ENCODE measurements at places on chromosomes 5 and 9.
A peak's percentile ranks its signal among the peaks of the same experiment; 100 is the strongest.

GRCh38 chr5:25090275-25090674, 445.5 kb upstream of the CDH10 start:
- no peak for DNase-seq

GRCh38 chr9:36245906-36246305, 12.3 kb downstream of the GNE start:
- no peak for DNase-seq

DNA sequence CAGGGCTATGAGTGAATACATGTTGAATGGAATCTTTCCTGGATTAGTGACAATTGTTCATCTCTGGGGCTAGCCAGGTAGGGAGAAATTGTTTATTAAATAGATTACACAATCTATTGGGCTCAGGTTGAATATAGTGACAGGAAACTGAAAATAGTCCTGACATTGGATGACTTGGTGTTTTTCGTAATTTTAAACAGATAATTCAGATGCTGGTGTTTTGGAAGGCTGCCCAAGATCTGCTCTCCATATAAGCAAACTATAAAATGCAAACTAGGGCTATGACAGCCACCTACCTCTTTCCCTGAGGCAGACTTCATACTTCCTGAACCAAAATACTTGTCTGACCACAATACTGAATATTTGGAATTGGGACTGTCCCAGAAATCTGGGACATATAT, 99.1 kb downstream of the ENC1 start:
- no peak for DNase-seq

DNA sequence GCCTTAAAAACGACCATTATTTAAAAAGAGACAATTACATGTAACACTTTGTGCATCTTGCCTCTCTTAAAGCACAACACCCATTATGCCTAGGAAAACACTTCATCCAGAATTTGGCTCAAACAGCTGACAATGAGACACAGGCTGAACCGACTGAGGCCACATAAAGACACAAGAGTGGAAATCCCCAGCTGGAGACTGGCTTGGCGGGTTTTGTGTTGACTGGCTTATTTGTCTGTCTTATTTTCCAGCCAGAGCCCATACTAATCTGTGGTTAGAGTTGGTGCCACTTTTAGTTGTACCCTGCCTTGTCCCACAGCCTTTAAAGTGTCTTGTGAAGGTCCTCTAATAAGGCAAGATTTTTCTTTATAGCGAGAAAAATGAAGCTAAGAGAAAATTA, 21.2 kb downstream of the TRIM14 start:
- no peak for DNase-seq

- no peak for DNase-seq
Observed at GRCh38 chr5:54838843-54839242, 146.6 kb downstream of the ESM1 start.

GRCh38 chr5:9347032-9347431, 198.8 kb downstream of the SEMA5A start:
- DNase-seq, result no peak

DNA sequence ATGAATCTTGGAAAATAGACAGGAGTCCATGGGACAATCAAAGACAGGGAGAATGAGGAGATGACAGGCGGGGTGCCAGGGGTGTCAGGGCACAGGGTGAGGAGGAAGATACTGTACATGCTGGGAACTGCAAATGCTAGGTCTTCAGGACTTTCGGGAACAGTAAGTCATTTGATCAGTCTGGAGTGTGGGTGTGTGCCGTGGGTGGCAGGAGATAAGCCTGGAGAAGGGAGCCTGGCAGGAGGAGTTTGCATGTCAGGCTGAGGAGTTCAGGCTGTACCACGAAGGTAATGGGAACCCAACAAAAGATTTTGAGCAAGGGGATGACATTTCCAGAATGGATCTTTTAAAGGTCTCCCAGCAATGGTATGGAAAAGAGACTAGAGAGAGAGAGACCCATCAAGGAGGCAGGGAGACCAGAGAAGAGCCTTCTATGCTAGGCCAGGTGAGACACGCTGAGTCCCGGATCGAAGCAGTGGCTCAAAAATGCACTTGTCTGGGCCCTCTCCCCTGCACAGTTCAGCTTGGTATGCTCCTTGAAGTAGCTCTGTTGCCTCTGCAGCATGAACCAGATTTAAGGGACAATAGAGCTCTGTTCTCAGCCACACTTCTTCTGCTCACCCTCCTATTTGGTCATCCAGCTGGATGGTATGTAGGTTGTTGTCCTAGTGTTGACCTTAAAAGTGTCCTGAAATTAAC, 77.0 kb upstream of the FER start:
- no peak for DNase-seq

DNA sequence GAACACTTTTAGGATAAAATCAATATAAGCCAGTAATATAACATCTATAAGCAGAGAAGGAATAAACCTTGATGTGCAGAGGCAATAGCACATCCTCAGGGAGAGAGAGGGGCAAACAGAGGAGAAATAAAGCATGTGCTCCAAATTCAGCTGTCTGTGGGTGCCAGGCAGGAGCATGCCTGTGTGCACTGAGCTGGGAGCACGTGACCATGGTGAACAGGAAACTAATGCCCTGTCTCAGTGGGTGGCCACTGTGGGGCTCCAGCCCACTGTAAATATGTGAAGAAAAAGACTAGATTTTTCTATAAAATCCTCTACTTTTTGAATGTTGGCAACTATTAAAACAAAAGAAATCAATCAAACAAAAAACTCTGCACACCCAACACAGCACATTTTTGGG, 55.3 kb downstream of the FYB1 start:
- no peak for DNase-seq

DNA sequence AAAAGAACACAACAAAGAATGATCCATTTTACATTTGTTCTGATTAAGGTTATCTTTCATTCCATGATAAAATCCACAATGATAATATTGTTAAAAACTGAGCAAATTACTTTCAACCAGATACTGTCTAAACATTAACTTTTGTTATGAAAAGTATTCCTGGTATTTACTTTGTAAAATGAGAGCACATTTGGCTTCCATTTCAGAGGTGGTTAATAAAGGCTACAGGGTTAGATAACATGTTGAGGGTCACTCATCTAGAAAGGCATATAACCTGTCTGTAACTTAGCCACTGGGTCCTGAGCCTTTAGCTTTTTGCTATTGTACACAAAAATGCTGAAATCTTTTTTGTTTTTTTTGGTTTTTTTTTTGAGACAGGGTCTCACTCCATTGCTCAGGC, 99.3 kb downstream of the ANXA2R start:
- no peak for DNase-seq

- DNase-seq, result no peak
Observed at GRCh38 chr5:138721979-138722378, 31.2 kb upstream of the CTNNA1 start.

DNA sequence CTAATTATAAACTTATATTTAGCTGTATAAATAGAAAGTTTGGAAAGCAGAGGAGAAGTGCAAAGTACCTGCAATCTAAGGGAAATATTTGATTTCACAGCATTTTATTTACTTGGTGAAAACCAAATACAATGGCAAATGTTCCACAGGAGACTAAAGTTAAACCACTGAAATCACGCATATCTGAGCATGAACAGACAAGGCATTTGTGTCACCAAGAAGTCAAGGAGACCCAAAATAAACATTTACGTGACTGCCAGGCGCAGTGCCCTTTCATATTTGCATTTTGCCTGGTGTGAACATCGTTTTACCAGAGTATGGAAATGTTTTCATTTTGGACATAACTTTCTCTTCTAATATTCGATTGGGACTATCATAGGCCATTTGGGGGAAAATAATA, 20.6 kb downstream of the UGCG start:
- DNase-seq, result no peak

DNA sequence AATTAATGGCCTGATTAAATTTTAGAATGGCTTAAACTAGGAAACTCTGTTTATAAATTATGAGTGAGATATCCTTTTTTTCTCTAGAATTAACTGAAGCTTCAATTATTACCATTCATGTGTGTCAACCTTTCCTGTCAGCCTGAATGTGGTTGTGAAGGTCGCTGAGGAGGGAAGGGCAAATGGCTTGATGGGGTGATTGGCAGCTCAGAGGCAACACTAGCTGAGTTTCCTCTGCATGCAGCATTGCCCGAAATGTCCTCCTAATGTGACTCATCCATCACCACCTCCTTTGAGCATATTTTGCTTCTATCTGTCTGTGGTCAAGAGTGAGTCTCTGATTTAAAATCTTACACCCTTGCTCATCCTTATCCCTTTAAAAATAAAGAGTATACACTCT, 281.9 kb downstream of the TENT4A start:
- no peak for DNase-seq

DNA sequence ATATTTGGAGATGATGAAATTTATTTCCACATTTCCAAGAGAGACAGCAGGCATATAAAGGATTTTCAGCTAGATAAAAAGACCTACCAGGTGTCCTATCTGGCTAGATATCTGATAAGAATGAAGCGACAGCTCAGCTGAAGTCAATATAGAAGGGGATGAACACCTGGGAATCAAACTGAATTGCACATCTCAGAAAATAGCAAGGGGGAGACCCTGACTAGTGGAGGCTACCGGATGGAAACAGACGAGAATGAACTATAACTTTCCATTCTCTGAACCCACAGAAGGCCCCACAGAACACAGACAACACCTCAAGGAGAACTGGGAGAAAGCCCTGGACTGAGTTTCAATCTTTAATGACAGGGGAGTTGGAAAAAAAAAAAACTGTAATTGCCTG, 51.1 kb downstream of the CPLANE1 start:
- no peak for DNase-seq

DNA sequence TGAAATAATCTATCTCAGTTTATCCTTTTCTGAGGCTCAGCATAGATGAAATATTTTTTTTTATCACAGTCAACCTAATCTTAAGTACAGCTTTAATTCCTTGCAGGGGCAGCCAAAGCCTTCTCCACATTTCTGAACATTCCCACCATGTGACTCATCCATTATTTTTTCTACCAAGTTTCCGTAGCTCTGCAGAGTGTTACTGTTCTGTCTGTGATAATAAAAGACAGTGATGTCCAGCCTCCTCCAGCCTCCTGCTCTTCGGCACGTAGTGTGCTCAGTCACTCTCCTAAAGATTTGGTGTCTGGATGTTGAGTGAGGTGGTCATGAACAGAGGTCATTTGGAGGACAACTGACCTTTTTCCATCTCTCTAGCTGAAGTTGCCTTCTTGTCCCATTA, 338.1 kb upstream of the ADAMTS16 start:
- DNase-seq, result no peak

DNA sequence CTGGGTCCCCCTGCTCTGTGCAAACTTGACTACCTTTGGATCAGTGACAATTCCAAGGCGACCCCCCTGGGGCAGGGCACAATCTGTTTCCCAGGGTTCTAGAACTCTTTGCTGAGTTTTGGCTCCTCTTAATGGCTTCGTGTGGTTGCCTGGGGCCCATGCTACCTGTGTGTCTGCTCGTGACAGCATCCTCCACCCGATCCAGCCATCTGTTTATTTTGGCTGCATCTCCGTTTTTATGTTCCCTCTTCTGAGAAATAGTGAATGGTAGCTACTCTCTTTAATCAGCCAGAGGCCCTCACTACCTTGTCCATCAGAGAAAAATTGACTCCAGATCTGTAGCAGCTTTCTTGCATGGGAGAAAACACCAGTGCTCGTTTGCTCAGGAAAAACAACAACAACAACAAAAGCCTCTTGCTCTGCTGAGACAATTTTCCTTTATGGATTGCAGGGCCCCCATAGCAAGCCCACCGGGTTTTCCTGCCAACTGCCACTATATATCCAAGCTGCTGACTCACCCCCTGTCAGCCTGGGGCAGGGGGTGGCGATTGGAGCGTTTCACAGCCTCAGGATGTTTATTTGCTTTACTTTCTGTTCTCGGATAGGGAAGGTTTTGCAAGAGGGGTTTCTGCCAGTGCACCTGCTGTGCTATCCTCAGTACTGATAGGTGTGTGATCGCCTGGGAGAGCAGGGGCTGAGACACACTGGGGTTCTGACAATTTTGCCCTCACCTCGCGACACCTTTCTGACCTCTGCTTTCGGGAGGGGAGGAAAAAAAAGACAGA, 607.8 kb downstream of the BNC2 start:
- no peak for DNase-seq

- no peak for DNase-seq
Observed at GRCh38 chr5:142263346-142263745, 61.5 kb downstream of the SPRY4 start.

DNA sequence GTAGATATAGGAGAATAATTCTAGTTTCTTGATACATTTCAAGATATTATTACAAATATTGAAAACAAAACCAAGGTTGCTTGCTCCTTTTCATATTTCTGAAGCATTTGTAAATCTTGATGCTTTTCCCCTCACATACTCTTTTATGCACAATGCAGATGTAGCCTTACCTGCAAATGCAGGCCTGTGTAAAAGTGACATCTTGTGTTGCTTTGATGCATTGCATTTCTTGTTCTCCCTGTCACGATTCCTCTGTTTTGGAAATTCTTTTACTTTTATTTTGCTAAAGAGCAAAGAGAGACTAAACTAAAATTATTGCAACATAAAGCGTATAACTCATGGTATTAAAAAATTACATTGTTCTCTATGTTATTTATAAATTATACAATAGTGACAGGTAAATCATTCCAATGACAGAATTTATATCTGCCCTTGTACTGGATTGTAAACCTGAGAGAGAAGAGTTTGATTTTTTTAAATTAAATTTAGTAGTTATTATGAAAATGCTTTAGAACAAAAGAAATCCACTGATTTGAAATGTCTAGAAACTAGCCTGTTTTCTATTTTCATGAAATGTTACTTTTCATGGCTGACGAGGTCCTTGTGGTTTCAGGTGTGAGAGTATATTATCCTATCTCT, 970.0 kb downstream of the MAT2B start:
- peak; percentile 15 for DNase-seq

DNA sequence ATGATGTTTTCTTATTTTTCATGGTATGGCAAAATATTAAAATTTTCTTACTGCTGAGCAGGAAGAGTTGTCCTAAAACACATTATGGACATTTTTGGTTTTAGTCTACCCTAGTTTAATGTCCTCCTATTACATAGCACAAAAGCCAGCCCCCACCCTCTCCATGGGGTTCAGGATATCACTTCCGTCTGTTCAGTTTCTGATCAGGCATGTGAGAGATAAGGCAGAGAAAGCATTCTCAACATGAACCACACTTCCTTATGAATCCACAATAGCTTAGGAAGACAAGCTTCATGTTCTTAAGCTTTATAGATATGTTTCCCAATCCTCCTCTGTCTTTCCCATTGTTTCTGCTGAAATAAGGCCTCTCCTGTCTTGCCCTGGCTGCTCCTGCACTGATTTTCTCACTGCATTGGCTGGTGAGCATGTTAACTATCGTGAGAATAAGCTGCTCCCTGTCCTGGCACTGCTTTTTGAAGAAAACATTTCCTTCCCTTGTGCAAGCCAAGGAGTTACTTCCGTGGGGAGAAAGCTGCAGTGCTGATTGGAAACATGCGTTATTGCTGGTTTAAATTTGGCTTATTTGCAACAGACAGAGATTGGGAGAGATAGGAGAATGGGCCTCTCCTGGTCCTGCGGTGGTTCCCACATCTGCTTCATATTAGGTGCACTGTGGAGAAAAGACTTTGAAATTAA, 260.3 kb upstream of the RPS23 start:
- DNase-seq, result no peak

- no peak for DNase-seq
Observed at GRCh38 chr9:16342246-16343020, 528.0 kb downstream of the BNC2 start.

GRCh38 chr9:107953556-107954125, 464.1 kb upstream of the KLF4 start:
- no peak for DNase-seq

- no peak for DNase-seq
Observed at GRCh38 chr5:170736966-170737365, 46.6 kb upstream of the GABRP start.

GRCh38 chr9:116285320-116285719, 131.7 kb downstream of the PAPPA start:
- no peak for DNase-seq

Data from pulmonary artery endothelial cell (primary cell).